ENCODE measurements at places on chromosomes 1 and 21.

DNA sequence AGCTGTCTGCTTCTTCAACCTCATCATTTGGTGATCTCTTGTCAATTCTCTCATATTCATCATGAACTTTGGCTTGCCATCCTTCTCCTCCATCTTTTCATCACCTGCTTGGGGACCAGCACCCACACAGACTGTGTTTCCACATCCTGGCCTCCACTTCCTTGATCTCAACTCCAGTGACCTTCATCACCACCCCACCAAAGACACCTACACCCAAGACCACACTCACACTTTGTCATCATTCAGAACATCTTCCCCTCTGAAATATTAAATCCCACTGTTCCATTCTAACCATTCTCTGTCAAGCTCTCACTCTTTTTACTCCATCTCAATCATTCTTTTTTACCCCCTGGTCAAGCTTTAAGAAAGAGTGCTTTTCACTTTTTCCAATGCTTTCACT lies 115.5 kb upstream of the VAV3 start:
- no peak for DNase-seq

DNA sequence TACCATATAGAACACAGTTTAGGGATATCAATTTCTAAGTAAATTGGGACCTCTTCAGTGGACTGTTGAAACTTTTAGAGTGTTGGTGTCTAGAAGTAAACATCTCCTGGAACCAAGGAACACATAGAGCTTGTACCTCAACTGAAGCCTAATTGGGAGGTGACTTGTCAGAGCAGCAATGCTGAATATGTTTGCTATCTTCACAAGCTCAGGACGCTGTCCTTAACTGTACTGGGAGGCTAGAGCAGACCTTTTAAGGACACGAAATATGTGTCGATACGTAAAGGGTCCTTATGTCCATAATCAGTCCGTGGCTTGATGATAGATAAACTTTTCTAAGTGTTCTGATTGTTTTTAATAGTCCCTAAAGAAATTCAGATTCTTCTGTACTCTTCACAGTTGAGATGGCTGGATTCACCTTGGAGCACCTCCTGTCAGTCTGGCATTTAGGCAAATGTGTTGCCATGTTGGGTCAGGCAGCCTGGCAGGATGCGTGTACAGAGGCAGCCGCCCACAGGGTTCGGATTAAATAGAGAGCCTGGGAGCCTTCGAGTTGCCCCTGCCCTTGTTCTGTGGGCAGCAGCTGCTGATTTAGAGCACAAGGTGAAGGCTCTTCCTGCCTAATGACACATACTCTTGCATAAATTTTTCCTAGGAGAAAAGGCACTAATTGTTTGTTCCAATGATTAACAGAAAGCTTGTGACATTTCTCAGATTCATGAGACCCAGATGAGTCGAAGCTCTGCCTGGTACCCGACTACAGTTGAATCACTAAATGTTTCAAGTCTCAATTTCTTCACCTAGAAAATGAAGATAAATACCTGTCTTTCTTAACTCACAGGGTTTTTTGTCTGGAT lies 3.6 kb downstream of the ACTN2 start:
- DNase-seq, result no peak

DNA sequence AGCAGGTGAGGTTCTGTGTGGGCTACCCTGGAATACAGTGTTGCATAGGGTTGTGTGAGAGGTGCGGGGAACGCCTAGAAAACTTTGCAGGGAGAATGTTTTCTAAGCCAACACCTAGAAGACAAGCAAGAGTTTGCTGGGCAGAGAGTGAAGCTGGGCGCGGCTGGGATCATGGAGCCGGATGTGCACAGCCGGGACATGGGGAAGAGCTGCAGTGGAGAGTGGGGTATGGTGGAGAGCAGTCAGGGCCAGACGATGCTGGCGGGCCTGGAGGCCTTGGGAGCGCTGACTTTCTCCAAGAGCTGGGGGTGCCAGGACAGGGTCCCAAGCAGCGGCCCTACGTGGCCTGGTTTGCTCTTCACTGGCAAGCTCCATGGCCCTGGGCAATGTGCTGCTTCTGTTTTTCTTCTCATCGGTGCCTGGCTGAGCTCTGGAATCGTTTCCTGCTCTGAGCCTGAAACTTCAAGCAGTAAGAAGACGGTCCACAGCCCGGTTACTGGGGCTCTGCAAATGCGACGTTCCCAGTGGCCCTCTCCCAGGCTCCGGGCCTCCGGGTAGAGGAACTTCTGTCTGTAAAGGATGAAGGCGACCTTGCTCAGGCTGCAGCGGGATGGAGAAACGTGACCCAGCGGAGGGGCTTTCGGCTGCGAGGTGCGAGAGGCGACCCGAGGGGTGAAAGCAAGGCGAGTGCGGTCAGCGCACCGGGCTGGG lies 51.9 kb upstream of the CD34 start:
- no peak for DNase-seq

GRCh38 chr1:6418668-6419396 lies 887 bp downstream of the HES2 start:
- DNase-seq, result peak; percentile 77

GRCh38 chr1:20486457-20487235 lies 636 bp upstream of the CAMK2N1 start:
- DNase-seq, result no peak

DNA sequence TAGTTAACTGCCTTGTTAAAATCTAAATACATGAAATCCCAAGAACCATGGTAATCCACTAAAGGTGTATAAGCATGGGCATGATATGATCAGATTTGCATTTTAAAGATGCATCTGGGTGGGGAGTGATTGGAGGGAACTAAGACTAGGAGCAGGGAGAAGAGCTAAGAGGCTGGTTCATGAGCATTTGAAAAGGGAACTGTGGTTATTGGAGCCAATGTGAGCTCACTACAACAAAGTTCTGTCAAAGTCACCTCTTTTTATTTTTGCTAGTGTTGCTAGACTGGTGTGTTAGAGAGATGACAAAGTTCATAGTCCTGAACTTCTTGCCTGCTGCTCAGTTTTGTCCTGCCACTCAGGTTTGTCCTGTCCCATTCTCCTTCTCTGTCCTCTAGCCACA lies 67.1 kb upstream of the LRRC8D start:
- no peak for DNase-seq

DNA sequence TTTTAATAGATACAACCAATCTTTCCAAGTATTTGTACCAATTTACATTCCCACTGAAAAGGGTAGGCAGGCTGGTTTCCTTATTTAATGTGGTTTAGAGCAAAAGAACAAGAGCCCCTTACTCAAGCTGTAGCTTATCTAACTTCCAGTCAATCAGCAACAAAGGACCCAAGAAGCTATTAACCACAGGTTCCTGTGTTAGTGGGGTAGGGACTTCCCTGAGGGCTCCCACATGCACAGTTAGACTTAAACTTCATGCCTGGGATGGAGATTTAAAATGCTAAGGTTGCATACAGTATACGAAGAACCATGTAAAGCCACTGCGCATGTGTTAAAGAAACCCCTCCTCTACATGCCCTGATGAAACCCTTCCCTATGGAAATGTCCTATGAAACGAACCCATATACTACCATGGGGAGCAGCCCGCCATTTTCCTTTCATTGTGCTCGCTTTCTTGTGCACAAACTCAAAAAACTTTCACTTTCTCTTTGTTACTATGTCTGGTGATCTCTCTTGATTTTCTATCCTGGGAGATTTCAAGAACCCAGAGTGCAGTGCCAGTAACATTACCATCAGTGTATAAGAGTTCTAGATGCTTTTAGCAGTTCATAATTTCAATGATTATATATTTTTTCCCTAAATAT lies 23.3 kb upstream of the ST6GALNAC5 start:
- no peak for DNase-seq

GRCh38 chr1:150568594-150568966 lies 10.8 kb downstream of the MCL1 start:
- DNase-seq, result no peak

DNA sequence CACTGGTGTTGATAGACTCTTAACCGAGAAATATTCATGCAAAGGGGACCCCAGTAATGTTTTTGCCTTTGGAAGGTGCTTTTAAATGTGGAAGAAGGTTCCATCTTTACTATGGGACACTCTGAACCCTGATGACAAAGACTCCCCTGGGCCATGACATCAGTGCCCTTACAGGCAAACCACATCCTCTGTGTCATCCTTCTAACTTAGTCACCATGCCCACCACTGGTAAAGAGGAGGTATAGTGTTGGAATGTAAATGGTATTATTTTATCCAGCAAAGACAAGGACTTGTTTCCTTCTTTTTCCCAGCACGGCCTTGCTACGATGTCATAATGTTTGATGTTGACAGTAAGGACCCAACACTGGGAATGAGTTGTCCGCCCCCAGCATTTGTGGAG lies 12.6 kb downstream of the METTL13 start:
- no peak for DNase-seq

- DNase-seq, result no peak
These were observed 38.3 kb downstream of the IRF2BP2 start for GRCh38 chr1:234571702-234572101.

GRCh38 chr1:4784761-4785160 lies 130.4 kb downstream of the AJAP1 start:
- DNase-seq, result no peak

DNA sequence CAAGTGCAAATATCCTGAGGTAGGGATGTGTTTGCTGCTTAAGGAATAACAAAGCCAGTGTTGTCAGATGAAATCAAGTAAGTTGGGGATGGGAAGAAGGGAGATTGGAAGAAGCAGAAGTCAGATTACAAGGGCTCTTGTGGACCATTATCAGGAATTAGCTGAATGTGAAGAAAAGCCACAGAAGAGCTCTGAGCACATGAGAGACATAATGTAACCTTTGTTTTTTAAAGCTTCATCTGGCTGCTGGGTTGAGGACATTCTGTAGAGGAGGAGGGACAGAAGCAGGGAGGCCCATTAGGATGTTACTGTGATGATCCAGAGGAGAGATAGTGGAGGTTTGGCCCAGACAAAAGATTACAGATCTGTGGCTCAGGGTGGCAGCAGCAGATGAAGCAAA lies 111.7 kb downstream of the DUSP10 start:
- DNase-seq, result no peak

DNA sequence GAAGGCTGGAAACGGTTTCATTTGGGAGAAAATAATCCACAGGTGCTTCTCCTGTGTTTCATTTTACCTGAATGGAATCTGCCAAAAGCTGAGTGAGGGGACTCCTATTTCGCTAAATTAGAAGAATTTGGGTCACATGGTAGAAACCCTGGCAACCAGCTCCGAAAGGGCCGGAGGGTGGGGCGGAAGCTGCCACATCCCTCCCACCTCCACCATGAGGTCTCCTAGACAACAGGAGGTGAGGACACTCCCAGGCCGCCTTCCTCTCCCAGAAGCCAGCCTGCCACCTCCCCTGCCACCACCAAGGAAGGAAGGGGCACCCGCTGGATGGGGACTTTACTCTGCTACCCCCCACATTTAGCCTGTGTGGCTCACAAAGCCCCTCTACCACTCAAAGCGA lies 199.9 kb upstream of the ZC3H12A start:
- no peak for DNase-seq

- DNase-seq, result no peak
These were observed 45.2 kb downstream of the SYF2 start for GRCh38 chr1:25187077-25187476.

GRCh38 chr1:40842207-40842606 lies 20.0 kb downstream of the CITED4 start:
- no peak for DNase-seq

GRCh38 chr1:62398377-62398776 lies 38.5 kb upstream of the USP1 start:
- no peak for DNase-seq

- DNase-seq, result no peak
These were observed 19.1 kb upstream of the NRDC start for GRCh38 chr1:51897699-51898031.

- no peak for DNase-seq
These were observed 8.5 kb downstream of the COLGALT2 start for GRCh38 chr1:184028854-184029623.

DNA sequence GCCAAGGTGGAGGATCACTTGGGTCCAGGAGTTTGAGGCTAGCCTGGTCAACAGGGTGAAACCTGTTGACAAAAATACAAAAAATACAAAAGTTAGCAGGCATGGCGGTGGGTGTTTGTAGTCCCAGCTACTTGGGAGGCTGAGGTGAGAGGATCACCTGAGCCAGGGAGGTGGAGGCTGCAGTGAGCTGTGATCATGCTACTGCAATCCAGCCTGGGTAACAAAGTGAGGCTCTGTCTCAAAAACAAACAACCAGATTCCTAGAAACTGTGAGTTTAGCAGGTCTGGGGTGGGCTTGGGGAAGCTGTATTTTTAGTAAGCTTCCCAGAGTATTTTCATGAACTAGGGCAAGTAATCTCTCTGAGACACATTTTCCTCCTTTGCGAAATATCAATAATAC lies 5.2 kb upstream of the MYOM3 start:
- DNase-seq, result no peak

- no peak for DNase-seq
These were observed 5.3 kb upstream of the EVA1B start for GRCh38 chr1:36328713-36329112.

GRCh38 chr1:232066521-232066920 lies 439.9 kb downstream of the DISC1 start:
- DNase-seq, result no peak

DNA sequence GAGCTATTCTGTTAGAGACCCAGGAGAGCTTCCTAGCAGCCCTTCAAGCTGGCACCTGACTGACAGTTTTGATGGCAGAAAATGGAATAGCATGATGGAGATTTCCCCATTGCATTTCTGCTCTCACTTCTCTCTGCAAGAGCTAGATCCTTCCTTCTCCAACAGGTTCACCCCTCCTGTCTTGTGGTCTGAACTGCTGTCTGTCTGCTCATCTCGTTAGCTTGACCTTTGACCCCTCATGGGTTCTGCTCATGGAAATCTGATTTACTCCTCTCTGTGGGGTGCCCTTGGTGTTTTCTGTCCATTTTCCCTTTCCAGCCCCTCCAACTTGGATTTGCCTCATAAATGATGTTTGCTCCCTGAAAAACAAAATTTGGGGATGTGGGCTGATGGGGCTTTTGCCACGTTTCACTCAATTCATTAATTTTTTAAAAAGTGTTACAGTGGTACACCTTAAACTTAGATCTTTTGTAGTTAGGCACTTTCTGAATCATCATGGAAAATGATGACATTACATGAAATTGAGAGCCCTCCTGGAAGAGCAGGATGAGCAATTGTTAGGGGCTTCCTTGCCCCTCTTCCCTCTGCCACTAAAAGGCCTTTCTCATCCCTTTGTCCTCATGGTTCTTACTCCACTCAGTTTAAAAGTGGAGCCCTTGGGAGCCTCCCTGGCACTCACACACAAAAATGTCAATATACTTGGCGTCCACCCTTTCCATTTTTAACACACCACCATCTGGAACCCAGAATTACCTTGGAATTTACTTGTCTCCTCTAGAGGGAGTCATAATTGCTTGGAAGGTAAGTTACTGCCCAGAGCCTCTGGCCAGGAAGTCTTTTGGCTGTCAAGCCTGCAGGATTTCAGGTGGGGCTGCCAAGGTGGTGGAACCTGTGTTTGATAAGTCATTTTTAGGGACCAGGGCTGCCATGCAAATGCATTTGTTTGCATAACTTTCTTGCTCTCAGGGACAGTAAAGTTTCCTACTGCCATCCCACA lies 31.9 kb upstream of the IL19 start:
- DNase-seq, result no peak

GRCh38 chr1:70033266-70033873 lies 172.0 kb downstream of the LRRC40 start:
- no peak for DNase-seq

GRCh38 chr1:42971841-42972291 lies 13.2 kb upstream of the SLC2A1 start:
- DNase-seq, result no peak

All from chondrocyte (in vitro differentiated cells).